Esophagus squamous epithelium (tissue), 5 donors: ENCODE measurements at places on chromosomes 1 and 21.

- DNase-seq, result no peak
Measured at GRCh38 chr1:202805886-202806844, 2.1 kb downstream of the KDM5B start.

DNA sequence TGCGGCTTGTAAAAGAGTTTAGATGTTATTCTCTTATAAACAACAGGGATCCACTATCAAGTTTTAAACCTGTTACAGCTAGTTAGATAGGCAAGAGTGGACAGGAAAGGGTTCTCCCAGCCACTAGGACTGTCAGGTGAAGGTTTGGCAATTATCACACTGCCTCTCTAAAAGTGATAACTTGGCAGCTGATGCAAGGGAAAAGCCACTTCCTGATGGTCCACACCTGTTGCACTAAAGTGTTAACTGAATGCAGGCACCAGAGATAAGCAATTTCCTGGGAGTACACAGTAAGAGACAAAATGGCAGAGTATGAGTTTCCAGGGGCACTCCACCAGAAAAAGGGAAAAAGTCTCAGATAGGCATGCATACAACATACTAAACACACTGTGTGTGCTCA is 99.4 kb downstream of the VAV3 start:
- no peak for DNase-seq

DNA sequence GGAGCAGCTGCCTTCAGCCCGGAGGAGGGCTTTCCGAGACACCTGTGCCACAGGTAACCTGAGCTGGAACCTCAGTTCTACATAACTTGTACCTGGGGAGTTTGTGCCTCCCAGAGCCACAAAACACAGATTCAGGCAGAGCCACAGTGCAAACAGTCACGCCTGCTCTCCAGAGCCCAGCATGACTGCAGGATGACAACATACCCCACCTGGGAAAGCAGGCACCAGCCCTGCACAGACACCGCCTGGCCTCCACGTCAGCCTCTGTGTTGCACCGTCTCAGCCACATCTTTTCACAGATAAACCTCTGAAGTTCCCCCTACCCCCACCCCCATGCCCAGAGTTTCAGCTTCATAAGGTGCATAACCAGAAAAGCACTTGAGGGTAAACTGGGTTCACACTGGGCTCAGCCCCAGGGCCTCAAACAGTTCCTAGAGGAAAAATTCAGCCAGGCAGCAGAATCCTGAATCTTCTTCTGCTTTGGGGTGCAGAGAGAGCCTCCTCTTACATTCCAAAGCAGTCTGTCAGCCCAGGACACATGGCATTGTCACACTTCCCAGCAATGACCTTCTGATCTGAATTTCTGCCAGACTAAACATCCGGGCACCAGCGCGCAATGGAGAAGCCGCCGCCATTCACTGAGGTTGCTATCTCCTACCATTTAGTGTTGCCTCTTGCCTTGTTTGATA is 229.5 kb downstream of the TOMM20 start:
- no peak for DNase-seq

GRCh38 chr1:183694755-183695154 is 41.6 kb upstream of the APOBEC4 start:
- DNase-seq, result no peak

DNA sequence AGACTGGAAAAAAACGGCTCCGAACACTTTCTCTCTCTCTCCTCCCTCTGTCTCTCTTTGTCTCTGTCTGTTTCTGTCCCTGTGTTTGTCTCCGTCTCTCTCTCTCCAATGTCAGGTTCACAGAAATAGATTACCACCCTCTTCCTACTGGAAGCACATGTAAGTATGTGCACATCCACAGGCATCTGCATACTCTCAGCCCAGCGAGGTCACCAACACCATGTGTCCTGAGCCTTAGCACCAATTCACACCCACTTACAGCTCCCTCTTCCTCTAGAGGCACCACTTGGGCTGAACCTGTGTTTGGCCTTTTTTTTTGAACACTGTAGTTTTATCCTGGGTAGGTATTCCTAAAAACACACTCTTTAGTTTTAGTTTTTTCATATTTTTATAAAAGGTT is 130.5 kb downstream of the ETS2 start:
- no peak for DNase-seq

GRCh38 chr1:222814536-222815439 is at the start of gene DISP1:
Gene DISP1 (plus strand): TSS chr1:222815039. CDS start chr1:222942824, 127,785 bp downstream.
- no peak for DNase-seq

GRCh38 chr1:150804671-150805070 is 3.4 kb downstream of the CTSK start:
- no peak for DNase-seq

DNA sequence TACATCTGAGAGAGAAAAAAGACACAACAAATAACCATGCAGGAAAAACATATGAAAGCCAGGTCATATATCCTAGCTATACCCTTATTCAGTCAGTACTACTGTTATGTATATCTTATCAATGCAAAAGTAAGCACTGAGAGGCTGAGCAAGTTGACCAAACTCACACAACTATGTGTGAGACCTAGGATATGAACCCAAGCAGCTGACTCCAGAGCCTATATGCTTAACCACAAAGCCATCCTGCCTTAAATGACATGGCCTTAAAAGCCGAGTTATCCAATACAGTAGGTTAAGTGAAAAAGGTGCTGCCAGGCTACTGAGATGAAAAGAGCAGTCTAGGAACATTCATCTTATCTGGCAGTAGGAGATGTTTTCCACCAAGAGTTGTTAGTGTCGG is 151.6 kb downstream of the RERE start:
- DNase-seq, result no peak

DNA sequence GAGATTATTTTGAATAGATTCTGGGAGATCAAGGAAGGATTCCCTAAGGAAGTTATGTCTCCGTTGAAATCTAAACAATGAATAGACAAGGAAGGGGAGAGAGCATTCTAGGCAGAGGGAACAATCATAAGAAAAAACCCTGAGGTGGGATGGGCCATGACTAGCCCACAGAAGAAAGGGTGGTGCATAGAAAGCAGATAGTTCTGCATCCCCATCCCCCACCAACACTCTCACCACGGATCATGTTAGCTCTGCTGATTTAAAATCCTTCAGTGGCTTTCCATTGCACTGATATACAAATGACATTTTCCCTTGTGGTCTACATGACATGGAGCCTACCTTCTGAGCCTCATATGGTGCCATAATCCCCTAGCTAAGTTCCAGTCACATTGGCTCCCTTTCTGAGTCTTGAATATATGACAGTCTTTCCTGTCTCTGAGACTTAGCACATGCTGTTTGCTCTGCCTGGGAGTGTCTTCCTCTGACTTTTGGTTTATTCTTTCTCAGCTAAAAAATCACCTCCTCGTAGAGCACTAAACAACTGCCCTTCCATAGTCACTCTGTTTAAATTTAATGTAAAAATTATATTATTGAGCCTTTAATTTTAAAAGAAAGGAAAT is 15.2 kb downstream of the SCMH1 start:
- DNase-seq, result no peak

DNA sequence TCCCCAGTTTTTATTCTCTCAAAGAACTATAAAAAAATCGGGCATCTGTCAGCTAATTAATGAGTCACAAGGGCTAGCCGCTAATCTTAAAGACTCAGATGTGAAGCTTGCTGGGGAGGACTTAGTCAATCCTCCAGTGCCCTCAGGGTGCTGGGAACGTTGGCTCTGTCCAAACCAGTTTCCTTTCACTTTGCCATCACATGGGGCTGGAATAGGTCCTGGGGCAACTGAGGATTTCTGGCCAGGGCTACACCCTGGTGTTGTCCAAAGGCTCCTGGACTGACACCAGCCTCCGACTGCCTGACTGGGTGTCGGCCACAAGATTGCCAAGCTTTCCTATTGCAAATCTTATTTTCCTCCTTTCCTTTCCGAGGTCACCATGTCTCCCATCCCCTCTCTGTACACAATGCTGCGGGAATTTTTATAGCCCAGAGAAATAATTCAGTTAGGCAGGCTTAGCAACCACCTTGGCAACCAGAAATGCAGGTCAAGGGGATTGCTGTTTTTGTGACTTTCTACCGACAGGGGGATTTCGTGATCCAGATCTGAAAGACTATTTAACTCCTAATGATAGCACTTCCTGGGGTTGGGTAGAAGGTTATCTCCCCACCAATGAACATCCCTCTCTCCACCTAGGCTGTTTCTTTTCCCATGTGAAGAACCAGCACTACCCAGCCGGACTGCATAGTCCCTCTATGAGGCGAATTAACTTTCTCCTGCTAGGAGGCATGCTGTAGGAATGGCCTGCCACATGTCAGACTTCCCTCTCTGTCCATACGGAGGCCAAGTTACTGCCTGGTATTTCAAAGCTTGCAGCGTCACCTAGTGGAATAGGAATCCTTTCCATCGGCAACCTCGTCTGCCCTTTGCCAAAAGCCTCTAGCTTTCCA is 29.9 kb upstream of the CTBS start:
- no peak for DNase-seq

DNA sequence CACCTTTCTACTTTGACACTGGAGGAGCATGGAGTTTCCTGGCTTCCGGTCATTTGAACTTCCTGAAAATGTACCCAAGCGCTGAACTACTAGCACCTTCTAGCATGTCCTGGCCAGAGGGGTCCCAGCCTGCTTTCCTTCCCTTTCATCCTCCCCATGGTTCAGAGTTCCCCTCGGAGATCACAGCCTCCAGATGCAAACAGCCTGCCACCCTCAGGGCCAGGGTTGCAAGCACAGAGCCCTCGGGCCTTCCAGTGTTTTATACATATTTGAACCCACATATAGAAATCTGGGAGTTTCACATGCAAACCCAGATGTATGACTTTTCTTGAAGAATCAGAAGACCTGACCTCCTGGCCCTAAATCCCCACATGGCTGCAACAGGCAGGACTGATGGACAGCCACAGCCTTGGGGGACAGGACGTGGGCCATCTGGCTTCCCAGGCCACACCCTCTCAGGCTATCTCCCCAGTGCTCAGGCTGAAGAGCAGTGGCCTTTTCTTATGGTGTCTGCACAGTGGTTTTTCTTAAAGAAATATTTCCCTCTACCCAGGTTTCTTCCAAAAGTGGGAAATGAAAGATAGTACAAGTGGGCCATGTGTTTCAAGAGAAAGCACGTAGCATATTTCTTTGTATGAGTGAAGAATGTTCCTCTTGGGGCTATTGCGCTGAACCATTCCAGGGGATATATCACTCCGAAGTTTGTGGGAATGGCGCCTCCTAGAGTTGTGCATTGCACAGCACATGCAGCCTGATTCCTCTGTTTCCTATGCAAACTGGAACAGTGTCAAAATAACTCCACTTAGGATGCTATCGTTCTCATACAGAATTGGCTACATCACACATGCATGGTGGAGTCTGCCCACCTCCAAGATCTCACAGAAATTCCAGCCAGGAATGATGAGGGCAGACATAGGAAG is 232.0 kb upstream of the VAMP3 start:
- no peak for DNase-seq

DNA sequence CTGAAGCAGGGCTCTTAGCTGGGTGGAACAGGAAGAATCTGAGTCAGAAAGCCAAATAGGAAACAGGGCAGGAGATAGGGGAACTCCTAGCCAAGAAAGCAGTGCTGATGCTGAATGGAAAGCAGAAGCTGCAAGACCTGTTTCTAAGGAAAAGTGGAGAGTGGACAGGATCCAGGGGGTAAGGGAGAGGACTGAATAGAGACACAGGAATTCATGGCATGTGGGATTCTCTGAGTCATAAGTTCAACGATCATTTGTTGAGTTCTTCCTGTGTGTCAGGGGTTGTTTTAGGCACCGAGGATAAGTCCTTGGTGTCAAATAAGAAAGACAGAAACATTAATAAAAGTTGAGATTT is 153.8 kb upstream of the FGGY start:
- DNase-seq, result no peak

DNA sequence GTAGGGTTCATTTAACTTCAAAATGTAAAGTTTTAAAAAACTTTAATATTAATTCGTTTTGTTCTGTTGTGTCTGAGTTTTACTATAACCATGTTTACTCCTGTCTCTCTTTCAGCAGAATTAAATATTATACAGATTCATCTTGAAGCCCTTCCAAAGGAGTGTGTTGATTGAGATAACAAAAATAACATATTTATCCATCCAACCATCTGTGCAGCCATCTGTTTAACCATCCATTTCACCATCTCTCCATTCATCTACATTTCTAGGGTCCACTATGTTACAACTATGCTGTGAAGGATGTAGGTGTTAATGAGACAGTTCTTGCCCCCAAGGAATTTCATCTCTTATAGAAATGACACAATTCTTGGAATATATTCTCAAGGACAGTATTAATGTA is 36.0 kb upstream of the GNG12 start:
- no peak for DNase-seq

DNA sequence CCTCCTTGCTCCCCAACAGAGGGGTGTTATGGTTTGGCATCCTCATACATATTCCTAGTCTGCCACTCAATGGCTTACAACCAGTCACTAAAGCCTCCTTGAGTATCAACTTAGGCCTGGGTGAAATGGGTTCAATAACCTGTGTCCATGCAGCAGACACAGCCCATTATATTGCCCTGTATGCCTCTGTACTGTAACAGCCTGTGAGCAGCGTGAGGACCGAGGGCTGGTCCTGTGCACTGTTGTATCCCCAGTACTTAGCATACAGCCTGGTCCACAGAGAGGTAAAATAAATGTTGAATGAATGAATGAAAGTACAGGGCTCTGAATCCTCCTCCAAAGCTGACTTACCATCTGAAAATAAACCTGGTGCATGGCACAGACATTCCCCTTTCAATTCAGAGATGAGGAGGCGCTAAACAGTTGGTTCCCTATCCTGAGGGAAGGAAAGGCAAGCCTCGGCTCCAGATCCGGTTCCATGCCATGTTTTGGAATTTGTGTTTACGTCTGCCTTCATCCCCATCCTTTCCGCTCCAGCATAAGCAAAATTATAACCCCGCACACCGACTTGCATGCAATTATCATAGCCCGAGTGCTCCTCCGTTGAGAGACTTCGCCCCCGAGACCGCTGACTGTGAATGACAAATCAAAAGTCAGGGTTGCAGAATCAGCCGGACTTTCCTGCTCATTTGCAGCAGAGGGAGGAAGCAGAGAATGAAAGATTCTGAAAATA is 45.0 kb upstream of the DNAJC6 start:
- DNase-seq, result no peak
